Stimulated activated CD8-positive, alpha-beta memory T cell treated with anti-CD3 and anti-CD28 coated beads, Interleukin-7, amount 100 ng/mL, for 24 hours (primary cell): ENCODE measurements at places on chromosomes 2 and 18.

DNA sequence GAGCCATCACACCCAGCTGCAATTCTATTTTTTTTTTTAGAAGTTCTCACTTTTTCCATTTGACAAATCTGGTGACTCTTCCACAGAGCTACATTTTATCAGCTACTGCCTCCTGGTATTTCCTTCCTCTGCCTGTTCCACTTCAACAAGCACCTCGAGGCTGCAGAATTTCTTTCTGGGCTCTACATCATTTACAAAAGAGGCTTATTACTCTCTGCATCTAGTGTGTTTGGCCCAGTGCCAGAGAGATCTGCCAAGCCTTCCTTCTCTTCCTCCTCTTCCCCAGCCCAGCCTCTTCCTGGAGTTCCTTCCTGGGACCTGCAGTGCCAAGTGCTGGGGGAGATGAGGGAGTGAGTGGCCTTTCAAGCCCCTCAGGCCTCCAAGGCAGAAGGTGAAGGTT lies 119.6 kb upstream of the ITGA6 start:
- DNase-seq = no peak

DNA sequence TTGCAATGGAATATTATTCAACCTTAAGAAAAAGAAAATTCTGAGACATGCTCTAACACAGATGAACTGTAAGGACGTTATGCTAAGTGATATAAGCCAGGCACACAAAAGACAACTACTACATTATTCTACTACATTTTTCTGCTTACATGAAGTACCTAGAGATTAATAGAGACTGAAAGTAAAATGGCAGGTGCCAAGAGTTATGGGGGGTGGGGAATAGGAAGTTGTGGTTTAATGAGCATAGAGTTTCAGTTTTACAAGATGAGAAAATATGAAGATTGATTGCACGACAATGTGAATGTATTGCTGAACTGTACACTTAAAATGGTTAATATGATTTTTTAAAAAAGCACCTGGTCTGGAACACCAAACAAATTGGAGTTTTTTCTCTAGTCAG lies 1231.6 kb upstream of the DDX18 start:
- no peak for DNase-seq

GRCh38 chr2:222393733-222394267 lies 30.5 kb upstream of the SGPP2 start:
- DNase-seq = no peak

DNA sequence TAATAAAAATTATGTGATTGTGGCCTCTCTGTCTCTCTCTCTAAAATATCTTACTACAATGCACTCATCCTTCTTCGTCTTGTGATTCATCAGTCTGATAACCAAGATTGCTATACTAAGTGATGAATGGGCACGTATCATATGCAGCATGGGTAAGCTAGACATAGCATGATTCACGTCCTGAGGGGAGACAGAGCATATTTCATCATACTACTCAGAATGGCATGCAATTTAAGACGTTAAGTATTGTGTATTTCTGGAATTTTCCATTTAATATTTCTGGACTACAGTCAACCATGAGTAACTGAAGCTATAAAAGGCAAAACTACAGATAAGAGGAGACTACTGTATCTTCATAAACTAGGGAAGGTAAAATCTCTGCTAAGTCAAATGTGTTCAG lies 97.0 kb upstream of the CD226 start:
- no peak for DNase-seq

DNA sequence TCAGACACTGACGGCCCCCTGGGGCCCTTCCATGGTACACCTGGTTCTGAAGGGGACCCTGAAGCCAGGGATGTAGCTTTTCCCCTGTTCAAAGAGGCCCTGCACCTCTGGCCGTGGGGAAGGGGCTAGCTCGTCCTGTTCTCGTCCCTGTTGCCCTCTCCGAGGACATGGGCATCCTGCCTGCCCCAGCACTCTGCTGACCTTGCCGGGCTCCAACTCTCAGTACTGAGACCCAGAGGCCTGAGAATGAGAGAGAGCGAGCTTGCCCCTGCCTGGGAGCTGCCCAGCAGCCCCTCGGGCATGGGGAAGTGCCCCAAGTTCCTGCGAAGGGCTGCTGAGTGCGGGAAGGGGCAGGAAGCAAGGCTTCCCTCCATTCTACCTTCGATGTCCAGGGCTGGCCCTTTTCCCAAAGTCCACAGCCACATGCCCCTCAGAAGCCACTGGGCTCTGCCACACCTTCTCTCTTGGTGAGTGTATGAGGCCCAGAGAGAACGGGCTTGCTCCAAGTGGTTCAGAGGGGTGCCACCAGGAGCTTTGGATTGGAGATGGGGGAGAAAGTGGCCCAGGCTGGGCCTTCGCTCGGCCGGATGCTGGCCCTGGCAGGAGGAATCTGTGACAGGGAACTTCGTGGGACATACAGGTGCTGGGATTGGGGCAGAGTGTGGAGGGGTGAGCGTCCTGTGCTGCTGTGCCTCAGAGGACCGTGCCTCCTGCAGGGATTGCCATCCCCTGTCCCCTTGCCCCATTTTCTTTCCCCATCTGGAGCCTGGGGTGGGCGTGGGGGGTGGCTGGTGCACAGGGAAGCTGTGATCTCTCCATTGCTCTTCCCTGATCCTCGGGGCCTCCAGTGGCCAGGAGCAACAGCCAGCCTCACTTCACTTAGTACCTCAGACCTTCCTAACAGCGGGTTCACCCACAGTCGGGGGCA lies 50.8 kb downstream of the KCNIP3 start:
- DNase-seq = no peak

- no peak for DNase-seq
Observed at GRCh38 chr2:33038230-33038629, 91.5 kb downstream of the LTBP1 start.

- DNase-seq = no peak
Observed at GRCh38 chr2:127706215-127706990, 5.1 kb downstream of the SFT2D3 start.

DNA sequence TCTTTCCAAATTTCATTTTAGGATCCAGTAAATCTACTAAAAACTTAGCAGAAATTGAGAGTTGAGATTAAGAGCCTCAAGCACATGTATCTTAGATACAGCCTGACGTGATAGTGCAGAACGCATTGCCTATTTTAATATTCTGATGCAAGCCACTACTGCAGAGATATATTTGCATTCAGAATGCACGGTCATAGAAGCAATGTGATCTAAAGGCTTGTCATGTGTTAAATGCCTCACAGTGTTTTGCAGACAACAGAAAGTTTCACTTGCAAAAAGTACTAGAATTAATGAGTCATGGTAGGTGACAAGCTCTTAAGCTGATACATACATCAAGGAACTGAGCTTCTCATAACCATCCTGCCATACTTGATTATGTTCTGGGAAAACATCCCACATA lies 886.7 kb upstream of the CHAC2 start:
- no peak for DNase-seq

GRCh38 chr2:173432049-173432754 lies 77.5 kb downstream of the CDCA7 start:
- no peak for DNase-seq

DNA sequence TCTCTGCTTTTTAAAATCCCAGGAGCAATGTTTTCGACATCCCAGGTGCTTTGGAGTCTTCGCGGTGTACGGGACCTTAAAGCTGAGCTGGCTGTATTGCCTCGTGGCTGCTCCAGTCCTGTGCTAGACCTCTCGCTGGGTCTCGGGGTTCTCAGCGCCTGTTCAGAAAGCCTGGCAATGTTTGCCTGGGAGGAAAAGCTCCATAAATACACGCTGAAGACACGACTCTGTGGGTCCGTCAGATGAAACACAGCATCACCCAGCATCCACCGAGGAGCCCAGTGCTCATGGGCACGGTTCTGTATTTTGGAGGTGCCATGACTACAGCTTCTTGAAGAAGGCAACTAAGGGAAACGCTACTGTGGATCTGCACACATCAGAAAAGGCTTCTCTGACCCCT lies 21.6 kb downstream of the MBP start:
- no peak for DNase-seq
